CD14-positive monocyte (primary cell): ENCODE measurements at places on chromosomes 1 and 21. TPM values are rescaled to one million over a fixed set of nuclear protein-coding genes. Genes with fewer than 3 reads are reported as not detected.

The RGS13 gene
- not detected for polyA plus RNA-seq

The BCAR3 gene
- 0.05 TPM for polyA plus RNA-seq

The VPS26C gene
- polyA plus RNA-seq = 69.3 TPM

The GPR52 gene
- not detected for polyA plus RNA-seq

The FNBP1L gene
- polyA plus RNA-seq = 0.15 TPM

The NES gene
- not detected in 2 replicates for polyA plus RNA-seq

The NOS1AP gene
- polyA plus RNA-seq = 0.12 and 0.53 TPM in 2 replicates

The BLZF1 gene
- 1.8 and 5.5 TPM in 2 replicates for polyA plus RNA-seq

The BNIPL gene
- polyA plus RNA-seq = not detected

The LPAR3 gene
- not detected in 2 replicates for polyA plus RNA-seq

The IGSF21 gene
- not detected in 2 replicates for polyA plus RNA-seq

The DEPDC1 gene
- 0.24 TPM for polyA plus RNA-seq

The OR6N1 gene
- not detected in 2 replicates for polyA plus RNA-seq

The GATAD2B gene
- polyA plus RNA-seq = 1.1 TPM

The TMEM240 gene
- not detected for polyA plus RNA-seq

The SPATA1 gene
- 0.43 TPM for polyA plus RNA-seq

The NHLH1 gene
- polyA plus RNA-seq = 0.46 and 1.0 TPM in 2 replicates

The PIGM gene
- 1.8 and 4.0 TPM in 2 replicates for polyA plus RNA-seq

The NTMT2 gene
- not detected in 2 replicates for polyA plus RNA-seq

The LIN28A gene
- polyA plus RNA-seq = not detected in 2 replicates

The C1orf185 gene
- polyA plus RNA-seq = not detected

The LCE1A gene
- polyA plus RNA-seq = not detected

The CLCA1 gene
- polyA plus RNA-seq = not detected in 2 replicates

The ZNF684 gene
- polyA plus RNA-seq = 1.9 and 2.7 TPM in 2 replicates

The MAN1C1 gene
- polyA plus RNA-seq = 1.7 TPM

The RNU1-1 gene
- not detected for polyA plus RNA-seq

The MSTO1 gene
- 17.4 and 22.2 TPM in 2 replicates for polyA plus RNA-seq

The MTARC1 gene
- 70.9 TPM for polyA plus RNA-seq

The TTF2 gene
- 5.6 TPM for polyA plus RNA-seq

The LCE1F gene
- not detected in 2 replicates for polyA plus RNA-seq

The CFAP126 gene
- polyA plus RNA-seq = not detected

The S100A7 gene
- not detected in 2 replicates for polyA plus RNA-seq

The SUSD4 gene
- 0.92 and 1.2 TPM in 2 replicates for polyA plus RNA-seq

The GABRD gene
- polyA plus RNA-seq = not detected

The KAZN gene
- not detected for polyA plus RNA-seq

The WNT4 gene
- not detected for polyA plus RNA-seq

The LCE1C gene
- not detected in 2 replicates for polyA plus RNA-seq

The SLC9C2 gene
- not detected in 2 replicates for polyA plus RNA-seq

The CHIT1 gene
- 0.08 and 0.22 TPM in 2 replicates for polyA plus RNA-seq
